ENCODE measurements at places on chromosomes 12 and 14.
A peak's percentile ranks its signal among the peaks of the same experiment; 100 is the strongest.

GRCh38 chr14:59483363-59483762 lies 845 bp downstream of the L3HYPDH start:
- no peak for DNase-seq

DNA sequence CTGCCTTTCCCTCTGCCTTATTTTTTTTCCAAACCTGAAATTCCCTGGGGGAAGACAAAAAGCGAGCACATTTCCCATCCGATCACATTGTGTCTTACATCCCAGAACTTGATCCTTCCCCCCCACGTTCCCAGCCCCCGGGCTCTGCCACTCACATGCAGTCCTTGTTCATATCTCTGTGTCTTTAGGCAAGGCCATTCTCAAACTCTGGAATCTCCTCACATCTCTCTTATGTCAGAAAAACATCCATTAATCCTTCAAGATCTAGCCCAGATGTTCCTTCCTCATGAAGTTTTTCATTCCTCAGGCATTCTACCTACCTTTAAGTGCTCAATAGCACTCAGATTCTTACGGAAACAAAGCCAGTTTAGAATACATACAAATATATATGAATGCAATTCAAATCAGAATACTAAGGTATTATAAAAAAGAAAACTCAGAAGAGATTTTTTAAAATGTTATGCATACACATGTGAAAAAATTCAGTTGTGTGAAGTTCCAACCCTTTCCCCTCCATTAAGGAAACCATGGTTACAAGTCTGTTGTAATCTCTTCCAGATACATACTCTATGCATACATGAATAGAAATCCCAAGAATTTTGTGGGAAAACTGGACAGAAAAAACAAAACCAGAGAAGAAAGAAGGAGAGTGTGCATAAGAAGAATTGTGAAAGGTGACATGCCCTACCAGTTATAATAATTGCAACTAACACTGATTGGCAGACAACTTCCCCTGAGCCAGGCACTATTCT lies 120.3 kb downstream of the SLC38A1 start:
- DNase-seq, result no peak

GRCh38 chr12:15797818-15798217 lies 8.6 kb upstream of the EPS8 start:
- DNase-seq, result no peak

DNA sequence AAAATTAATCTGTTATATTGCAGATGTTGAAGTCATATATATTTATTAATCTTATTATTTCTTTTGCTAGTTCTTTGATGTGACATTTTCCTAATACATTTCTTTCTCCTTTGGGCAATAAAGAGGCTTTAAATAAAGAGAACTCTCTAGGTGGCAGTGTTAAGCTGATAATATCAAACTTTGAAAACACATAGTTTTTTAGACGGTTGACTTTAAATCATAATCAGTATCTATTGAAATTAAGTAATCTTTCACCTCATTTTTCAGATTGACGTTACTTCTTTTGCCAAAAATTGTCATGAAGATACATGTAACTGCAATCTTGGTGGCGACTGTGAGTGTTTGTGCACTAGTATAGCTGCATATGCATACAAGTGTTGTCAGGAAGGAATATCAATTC lies 130.8 kb upstream of the PTPRQ start:
- DNase-seq, result no peak

GRCh38 chr14:87483271-87484260 lies 509.4 kb downstream of the GALC start:
- no peak for DNase-seq

GRCh38 chr12:95253386-95253785 lies 35.8 kb downstream of the VEZT start:
- DNase-seq, result no peak

DNA sequence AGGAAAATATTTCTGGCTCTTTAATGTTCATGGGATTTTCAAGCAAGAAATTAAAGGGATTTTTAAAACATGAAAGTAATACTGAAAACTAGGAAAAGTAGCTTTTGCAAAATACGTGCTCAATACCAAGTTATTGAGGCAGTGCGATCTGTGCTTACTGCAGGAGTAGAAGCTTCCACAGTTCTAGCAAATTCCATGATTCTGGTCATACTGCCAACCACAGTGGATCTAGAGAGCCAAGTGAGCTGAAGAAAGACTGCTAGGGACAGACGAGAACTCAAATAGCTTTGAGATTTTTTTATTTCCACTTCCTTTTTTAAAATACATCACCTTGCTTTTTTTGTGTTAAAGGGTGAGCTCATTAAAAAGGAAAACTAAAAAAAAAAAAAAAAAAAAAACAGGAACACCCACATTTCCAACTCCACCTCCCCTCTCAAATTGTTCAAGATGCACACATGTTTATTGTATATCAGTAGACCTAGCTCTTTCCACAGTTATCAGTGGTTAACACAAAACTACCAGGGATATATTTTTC lies 26.2 kb downstream of the EGLN3 start:
- no peak for DNase-seq

DNA sequence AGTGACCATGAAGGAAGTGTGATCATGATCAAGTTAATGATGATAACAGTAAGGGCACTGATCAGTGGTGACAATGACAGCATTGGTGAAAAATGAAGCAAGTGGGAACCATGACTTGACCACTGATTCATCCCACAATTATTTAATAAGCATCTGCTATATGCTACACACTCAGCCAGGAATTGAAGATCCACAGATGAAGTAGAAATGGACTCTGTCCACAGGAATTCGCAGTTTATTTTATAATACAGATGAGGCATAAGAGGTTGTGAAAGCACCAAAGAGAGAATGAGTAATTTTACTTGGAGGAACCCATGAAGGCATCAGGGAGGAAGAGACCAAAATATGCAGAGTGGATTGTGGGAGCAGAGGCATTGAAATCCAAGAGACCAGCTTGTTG lies 33.8 kb upstream of the SMUG1 start:
- DNase-seq, result no peak

DNA sequence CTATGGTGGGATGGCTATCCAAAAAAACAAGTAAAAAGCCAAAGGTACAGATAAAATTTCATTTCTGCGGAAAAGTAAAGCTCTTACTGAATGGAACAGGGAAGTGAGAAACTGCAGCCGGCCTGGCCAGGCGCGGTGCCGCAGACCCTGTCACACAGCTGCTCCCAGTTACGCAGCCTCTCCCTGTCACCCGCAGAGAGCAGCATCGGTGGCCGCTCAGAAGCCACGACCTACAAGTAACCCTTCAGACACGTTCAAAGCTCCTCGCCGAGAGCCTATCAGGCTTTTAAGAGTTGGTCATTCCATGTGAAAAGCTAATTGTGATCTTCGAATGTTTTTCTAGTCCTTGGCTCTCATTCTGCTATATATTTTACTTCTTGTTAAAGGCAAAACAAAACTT lies 11.0 kb upstream of the ANKLE2 start:
- DNase-seq, result no peak

DNA sequence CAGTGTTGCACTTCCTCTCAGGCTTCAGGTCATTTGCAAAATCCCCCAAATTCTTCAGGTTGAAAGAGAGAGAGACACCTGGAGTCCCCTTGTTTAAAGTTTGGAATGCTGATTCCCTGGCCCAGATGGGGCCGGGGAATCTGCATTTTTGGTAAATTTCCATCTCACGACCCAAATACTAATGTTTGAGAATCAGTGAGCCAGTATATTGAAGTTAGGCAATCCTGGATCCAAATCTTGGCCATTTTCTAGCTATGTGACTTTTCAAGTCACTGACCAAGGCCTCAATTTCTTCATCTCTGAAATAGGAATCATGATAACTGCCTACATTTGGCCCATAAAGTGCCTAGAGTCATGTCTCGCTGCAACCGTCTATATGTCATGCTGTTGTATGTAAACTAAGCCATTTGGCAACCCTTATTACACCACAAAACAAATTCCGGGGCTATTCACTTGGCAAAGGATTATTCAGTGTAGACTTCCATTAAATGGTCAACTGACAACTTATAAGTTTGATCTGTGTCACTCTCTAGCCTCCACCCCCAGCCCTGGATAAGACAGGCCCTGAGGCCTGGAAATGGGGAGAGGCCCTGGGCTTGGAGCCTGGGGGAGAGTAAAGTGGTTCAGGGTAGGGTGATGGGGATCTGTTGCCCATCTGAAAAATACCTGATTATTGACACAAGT lies 3.7 kb upstream of the ZFP36L1 start:
- peak; percentile 11 for DNase-seq

DNA sequence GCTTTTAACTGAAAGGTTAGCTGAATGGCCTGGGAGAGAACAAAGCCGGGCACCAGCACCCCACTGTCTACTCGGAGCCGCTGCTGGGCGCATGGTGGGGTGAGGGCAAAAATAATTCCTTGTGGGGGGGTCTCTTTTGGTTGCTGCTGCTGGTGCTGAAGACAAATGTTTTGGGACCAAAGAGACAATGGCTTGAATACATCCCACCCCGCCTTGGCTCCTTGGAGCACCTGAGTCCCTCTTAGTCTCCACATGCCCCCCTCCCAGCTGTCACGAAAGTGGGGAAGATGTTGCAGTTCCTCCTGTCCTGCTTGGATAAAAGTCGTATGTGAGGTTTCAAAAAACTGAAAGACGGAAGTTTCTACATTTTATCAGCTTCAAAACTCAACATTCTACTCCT lies 85.0 kb downstream of the PIWIL1 start:
- no peak for DNase-seq

DNA sequence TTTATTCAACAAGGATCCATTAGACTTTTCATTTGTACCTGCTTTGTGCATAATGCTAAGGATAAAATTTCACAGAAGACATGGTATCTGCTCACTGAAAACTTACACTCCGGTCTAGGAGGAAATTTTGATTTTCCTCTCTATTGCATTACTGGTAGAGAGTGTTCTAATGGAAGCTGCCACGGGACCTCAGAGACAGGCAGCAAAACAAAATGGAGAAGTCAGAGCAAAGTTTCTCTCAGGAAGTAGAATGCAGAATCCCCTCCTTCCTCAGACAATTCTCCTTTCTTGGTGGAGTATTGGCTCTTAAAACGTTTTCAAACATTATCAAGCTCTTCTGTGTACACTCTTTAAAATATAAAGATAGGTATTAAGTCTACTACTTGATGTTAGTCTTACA lies 12.3 kb downstream of the CLEC2B start:
- no peak for DNase-seq

DNA sequence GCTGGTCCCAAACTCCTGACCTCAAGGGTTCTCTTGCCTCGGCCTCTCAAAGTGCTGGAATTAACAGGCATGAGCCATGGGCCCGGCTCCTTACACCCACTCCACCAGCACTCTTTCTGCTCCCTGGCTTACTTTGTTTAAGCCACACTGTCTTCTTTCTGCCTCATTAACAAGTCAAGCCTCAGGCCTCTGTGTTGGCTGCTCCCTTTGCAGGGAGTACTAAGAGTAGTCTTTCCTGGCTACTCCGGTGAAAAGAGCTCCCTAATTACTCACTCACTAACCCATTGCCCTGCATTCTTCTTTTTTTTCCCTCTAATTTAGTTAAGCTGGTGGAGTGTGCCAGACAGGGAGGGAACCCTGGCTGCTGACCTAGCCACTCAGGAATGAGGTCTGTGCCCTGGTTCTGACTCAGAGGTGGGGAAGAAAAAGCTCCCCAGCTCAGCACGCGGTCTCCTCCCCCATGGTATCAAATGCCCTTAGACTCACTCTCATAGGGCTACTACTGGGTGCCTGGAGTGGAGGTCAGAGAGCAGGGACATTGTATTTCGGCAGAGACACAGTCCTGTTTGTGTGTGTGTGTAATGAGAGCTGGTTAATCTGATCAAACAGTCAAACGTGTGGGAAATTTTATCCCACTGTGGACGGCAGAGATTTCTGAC lies 19.8 kb downstream of the GALNT6 start:
- DNase-seq, result peak; percentile 81

DNA sequence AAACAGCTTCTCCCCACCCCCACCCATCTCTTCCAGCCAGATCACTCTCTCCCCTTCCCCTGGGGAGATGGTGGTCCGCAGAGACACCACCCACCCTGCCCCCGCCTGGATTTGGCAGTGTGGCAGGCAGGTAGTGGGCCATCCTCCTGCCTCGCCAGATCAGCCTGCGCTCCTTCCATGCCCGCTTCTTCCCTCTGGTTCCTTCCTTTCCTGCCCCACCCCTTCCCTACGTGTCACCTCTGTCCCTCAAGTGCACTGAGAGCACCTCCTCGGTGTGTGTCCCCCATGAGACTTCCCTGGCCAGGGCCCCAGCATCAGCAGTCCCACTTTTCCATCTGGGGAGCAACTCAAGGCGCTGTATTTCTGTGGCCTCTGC lies 632 bp downstream of the NYNRIN start:
- DNase-seq, result no peak

GRCh38 chr14:75570797-75571196 lies 7.6 kb upstream of the FLVCR2 start:
- no peak for DNase-seq

DNA sequence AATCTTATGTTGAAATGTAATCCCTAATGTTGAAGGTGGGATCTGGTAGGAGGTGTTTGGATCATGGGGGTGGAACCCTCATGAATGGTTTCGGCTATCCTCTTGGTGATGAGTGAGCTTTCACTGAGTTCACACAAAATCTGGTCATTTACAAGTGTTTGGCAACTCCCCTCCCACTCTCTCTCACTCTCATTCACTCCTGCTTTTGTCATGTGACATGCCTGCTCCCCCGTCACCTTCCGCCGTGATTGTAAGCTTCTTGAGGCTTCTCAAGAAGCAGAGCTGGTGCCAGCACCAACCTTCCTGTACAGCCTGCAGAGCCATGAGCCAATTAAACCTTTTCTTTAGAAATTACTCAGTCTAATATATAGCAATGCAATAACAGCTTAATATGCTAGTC lies 245.4 kb downstream of the BMP4 start:
- no peak for DNase-seq

DNA sequence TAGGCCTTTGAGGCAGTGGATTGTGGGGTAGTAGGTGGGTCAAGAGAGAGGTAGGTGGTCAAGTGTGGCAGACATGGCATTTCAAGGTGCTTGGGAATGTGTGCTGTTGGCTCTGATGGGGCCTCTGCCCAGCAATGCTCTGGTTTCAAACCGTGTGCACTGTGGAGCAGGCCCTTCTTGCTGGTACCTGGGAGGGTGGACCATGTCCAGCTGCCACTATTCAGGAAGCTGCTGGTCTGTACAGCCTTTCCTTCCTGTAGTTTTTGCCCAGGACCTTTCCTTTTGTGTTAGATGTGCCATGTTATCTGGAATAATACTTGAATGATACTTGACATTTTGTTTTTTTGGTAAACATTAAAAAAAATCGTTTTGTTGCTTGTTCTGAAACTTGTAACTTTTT lies 14.8 kb downstream of the RIMKLB start:
- no peak for DNase-seq

DNA sequence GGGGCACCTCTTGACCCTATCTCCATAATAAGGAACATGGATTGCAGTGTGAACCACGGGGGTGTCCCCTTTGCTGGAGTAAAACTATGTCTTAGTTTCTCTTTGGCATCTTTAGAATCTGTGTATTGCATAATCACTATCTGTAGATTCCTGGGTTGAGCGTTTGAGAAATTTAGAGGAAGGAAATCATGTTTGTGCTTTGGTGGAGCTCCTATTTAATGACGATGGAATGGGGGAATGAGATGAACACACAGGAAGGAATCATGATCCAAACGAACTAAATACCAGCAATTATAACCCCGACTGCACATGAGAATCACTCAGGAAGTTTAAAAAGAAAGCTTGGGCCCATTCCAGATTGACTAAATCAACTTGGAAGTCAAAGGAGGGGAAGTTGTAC lies 1.3 kb upstream of the MYG1 start:
- no peak for DNase-seq
